ENCODE measurements at places on chromosomes 3 and 15.
A peak's percentile ranks its signal among the peaks of the same experiment; 100 is the strongest.

DNA sequence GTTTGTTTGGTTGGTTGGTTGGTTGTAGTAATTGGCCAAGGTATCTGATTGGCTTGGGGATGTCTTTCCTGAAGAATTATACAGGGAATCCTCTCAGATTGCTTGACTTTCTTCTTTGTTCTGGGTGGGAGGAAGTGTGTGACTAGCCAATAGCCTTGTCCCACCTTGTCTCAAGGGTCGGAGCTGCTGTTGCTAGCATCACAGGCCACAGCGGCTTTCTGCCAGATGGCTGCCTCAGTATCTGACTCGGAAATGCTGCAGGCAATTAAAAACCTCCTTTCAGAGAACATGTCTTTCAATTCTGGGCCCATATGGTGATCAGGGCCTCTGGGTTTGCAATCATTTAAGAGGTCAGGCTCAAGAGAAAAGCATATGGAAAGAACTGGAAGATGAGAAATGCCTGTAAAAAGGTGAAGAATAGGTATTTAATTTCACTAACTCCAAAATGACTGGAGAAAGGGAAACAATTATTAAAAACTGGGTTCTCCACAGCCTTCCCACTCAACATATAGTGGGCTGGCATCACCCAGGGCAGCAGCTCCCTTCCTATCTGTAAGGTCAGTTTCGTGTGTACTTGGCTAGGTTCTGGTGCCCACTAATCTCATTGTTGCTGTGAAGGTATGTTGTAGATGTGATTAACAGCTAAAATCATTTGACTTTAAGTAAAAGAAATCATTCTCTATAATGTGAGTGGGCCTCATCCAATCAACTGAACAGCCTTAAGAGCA lies 32.4 kb downstream of the TGFBR2 start:
- DNase-seq: no peak

GRCh38 chr3:161332792-161333191 lies 38.5 kb downstream of the SPTSSB start:
- no peak for DNase-seq

DNA sequence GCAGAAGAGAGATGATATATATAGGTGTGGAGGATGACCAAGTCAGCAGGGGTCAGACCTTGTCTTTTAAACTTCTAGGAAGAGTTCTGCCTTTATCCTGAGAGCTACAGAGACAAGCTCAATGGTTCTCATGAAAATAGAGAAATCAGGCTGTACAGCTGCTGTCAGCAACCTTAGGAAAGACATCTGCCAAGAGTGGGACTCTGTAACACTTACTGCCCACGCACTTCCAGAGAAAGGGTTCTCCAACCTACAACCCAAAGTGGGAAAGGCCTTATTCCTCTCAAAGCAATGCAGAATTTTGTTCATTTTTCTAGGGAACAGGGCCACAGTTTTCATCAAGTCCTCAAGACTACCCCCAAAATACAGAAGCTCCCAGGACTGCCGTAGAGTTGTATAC lies 138.7 kb downstream of the STT3B start:
- no peak for DNase-seq

GRCh38 chr15:55394694-55395093 lies 13.5 kb downstream of the CCPG1 start:
- DNase-seq: no peak

- no peak for DNase-seq
Observed at GRCh38 chr3:197329382-197329781, 31.0 kb upstream of the DLG1 start.

DNA sequence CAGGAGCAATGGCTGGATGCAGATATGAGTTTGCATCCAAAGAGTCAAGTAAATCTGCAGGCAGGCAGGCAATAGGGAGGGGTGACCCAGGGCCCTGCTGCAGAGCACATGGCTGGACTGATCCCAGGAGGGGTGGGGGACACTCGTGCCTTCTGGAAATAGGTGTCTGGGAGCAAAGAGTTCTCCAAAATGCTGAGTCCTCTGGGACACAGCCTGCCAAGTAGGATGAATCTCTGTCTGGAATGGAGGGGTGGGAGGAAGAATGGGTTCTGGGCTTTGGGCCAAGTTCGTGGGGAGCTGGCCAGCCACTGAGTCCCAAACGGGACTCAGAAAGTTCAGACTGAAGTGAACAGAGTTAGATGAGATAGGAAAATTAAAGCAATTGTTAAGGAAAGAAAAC lies 214.5 kb downstream of the MTHFS start:
- DNase-seq: no peak

- no peak for DNase-seq
Observed at GRCh38 chr3:123081718-123082369, 15.0 kb downstream of the PDIA5 start.

DNA sequence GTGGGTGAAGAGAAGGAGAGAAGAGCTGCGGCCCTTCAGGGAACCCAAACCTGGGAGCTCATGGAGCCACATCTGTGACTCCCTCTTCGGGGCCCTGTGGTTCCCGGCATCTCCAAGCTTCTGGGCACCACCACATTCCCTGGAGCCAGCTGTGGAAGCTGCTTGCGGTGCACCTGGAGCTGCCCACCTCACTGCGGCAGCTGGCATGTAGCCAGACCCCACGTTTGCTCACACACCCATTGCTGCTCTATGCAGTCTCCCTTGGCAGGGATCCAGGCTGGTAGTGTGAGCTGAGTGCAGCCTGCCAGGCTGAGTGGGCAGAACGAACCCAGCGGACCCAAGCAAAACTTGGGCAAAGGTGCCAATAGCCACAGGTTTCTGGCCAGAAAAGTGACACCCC lies 16.8 kb upstream of the PLA2G4E start:
- DNase-seq: no peak

DNA sequence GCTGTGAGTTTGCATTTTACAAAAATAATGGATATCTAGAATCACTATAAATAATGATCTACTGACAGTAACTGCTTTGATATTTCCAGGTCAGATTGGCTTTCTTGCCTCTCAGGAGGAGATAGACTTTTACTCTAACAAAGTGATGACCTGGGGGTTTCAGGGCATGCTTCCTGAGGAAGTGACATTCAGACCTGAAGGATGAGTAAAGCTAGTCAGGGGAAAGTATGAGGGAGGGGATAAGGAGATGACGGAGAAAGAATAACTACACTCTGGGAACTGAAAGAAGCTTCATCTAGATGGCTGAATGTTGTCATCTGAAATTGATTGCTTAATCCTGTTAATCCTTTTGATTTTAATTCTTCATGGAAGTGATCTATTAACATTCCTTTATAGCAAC lies 32.2 kb downstream of the ARMC8 start:
- no peak for DNase-seq

GRCh38 chr3:98536456-98537017 lies 4.8 kb downstream of the GPR15 start:
- no peak for DNase-seq

DNA sequence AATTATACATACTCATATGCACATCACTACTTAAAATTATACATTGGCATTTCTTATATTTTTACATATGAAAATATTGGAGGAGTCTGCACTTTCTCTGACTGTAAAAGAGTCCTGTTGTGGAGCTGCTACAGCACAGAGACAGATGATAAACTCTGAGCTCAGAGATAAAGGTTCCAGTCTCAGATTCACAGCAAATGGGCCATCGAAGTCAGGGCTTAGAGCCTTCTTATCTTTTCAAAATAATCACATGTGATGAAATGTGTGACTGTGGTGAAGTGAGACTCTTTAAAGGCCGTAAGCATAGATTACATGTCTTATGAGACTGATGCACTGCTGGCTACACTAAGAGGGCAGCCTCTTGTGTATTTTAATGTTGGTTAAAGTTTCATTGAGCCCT lies 187.5 kb upstream of the SYNPR start:
- no peak for DNase-seq

- peak; percentile 21 for DNase-seq
Observed at GRCh38 chr3:176939022-176939817, 258.1 kb downstream of the TBL1XR1 start.

DNA sequence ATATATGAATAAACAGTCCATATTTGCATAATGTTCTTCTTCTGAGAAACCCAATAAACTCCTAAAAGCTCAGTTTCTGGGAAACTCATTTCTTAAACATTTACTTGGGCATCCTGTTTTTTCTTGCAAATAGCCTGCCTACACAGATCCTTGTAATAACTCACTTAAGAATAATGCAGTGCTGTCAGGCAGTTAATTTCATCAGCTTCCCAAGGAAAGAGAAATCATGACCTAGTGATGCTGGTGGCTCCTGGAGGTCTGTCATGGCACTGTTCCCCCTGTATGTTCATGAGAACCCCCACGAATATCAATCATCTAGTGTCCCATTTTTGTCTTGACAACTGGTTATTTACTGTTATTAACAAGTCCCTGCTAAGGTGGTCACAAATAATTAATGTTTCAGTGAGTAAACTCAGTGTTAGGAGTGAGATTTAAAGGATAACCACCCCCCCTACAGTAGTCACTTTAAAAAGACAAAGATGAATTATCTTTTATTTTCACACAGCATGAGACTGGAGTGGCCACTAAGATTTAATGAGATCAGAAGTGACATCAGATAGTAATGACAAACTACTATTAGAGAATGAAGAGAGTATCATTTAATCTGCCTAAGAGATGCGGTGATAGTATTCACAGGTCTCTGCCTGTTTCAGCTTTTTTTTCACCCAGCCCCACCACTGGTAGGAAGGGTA lies 279.5 kb upstream of the NECTIN3 start:
- no peak for DNase-seq

DNA sequence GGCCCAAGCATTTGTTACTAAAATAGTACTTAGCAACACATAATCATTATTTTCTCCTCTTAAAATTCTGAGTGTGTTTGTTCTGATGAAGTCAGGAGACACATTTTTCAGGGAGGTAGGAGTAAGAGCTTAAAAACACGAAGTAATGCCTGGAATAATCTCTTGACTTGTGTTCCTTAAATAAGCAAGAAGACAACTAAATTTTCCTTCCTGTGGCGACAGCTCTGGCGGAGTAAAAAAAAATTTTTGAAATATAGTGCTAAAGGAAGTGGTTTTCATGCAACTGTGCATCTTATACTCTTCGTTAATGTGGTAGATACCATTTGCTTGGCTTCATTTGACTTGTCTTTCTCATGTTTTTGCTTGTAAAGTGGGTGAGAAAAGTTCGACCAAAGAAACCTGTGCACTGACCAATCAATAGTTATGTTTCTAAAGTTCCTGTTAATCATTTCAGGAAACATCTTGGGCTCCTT lies 11.1 kb upstream of the MBNL1 start:
- DNase-seq: no peak

DNA sequence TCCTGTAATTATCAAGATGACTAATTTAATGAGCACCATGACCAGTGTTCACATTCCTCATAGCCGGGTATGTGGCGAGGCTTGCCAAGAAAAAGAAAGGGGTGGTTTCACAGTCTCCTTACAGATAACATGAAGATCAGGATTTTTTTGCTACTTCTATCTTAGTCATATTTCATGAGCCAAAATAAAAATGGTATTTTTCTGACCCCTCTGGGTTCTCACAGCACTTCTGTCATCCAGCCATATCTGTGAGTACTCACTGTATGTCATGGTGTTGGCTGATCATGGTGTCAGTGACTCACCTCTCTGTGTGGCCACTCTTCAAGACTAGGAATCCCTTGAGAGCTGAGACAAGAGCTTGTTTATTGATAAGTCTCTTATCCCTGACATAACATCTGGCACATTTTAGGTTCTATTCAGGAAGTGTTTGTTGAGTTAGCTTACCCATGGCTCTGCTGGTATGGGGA lies 130.5 kb upstream of the LMCD1 start:
- DNase-seq: no peak

DNA sequence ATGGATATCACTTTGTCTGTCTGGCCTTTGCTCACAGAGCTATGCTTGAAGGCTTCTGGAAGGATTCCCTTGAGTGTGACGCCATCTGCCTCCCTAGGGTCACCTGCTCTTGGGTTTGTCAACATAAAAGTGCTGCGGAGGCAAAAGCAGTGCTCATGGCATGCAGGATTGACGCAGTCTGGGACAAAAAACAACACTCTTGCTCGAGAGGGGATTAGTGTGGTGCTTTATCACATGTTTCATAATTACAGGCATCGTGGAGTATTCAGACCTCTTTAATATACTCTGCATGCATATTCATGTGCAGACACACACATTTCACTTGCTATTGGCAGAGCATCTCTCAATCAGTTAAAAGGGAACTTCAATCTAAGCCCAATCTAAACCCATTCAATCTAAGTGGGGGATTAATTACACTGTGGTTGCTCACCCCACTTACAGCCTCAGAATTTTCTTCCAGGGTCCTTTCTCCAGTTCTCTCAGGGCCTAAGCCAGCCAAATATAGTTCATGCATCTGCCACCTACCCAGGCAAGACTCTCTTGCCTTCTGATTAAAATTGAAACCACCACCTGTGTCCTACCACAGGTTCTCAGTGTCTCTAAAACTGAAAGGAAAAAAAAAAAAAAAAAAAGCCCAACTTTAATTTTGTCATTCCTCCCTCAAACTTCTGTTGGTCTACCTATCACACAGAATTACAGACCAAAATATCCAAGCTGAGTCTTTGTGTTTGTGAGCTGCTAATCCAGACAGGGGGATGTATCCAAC lies 75.6 kb downstream of the BFSP2 start:
- no peak for DNase-seq

DNA sequence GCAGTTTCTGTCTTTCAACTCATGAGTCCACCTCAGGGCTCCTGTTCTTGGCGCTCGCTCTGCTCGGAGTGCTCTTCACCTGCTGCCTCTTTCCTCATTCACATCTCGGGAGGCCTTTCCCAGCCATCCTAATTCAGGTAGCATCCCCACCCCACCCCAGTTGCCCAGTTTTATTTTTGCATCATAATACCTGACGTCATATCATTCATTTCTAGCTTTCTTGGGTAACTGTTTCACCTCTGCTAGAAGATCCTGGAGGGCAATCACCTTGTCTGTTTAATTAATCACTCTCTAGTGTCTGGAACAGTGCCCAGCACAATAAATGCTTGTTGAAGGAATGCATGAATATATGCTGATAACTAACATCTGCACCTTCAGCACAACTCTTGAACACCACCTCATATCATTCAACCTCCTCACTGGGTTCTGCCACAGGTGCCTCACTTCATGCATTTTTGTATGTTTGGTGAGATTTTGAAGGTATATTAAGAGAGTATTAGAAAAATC lies 7.6 kb downstream of the NUSAP1 start:
- DNase-seq: no peak

GRCh38 chr3:156803952-156804741 lies 22.0 kb upstream of the LEKR1 start:
- DNase-seq: no peak

- no peak for DNase-seq
Observed at GRCh38 chr3:191641789-191642188, 180.8 kb downstream of the PYDC2 start.

DNA sequence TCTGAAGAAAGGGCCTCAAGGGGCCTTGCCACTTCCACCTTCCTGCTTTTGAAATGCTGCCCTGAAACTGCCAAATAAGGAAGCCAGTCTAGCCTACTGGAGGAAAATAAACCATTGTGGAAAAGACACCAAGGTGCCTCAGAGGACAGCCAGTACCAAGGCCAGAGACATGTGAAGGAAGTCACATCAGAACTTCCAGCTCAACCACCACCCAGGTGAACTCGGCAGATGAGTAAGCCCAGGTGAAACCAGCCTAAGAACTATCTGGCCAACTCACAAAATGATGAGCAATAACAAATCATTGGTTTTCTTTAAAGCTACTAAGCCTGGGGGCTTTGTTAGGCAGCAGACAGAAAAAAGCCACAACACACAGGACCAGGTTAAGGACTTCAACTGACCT lies 103.0 kb downstream of the MAGI1 start:
- no peak for DNase-seq

- no peak for DNase-seq
Observed at GRCh38 chr3:64214381-64215018, 10.8 kb downstream of the PRICKLE2 start.

Measured in stimulated activated CD4-positive, alpha-beta T cell treated with anti-CD3 and anti-CD28 coated beads, Interleukin-2, amount 100 ng/mL, for 24 hours (primary cell).